Activated CD8-positive, alpha-beta memory T cell treated with anti-CD3 and anti-CD28 coated beads, Interleukin-2, amount 10 ng/mL, durations not matched to agents 7 days and 5 days (primary cell): ENCODE measurements at places on chromosomes 1 and 21.

DNA sequence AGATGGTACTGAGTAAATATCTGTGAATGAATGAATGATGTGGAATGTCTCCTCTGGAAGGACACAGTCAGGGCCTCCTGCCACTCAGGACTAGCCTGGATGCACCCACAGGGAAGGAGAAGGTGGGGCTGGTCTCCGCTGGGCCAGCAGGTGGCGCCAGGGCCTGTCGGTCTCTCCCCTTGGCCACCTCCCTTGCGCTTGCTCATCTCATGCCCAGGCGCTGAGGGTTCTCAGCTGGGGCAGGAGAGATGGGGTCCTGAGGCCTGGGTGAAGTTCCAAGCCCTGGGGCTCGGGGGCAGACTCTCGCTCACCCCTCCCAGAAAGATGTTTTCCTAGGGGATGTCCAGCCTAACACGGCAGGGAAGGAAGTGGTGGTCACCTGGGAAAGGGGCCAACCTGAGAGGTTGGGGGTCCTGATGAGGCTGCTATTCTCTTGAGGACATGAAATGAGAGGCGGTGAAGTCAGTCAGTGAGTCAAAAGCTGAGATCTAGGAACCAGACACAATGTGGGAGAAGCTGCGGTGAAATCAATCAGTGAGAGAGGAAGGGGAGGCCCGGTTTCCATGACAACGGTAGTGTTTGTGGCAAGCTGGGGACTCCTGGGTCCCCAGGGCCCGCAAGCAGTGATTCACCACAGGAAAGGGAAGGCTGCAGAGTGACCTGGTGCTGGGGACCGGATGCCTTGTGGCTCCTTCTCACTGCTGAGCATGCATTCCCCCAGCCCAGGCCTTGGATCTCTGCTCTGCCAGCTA, 14.6 kb upstream of the MEX3A start:
- DNase-seq, result peak; percentile 92

- no peak for DNase-seq
Observed at GRCh38 chr1:174296309-174296708, 137.0 kb downstream of the RABGAP1L start.

DNA sequence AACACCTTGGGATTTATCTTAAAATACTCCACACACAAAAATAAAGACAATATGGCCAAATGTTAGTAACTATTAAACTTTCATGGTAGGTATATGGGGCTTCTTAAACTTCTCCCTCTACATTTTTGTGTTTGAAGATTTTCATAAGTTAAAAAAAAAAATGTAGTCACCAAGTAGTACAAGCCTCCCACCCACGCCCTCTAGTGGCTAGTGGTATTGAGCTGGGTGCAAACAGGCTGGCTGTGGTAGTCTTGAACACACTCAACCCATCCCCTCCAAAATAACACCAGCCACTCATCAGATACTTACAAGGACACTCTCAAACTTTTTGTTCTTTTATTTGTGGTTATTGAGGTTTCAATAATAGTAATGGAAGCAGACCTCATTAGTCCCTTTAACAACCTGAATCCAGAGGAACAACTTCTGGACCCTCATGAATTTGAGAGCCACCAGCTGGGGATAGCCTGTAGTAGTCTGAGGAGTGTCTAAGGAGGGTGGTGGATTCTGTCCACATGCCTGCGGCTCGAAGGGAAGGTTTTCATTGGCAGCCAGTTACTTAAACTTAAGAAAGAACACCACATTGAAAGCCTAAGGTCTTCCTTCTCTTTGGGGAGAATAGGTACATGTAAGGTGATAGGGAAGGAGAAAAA, 15.6 kb downstream of the RD3 start:
- peak; percentile 89 for DNase-seq

DNA sequence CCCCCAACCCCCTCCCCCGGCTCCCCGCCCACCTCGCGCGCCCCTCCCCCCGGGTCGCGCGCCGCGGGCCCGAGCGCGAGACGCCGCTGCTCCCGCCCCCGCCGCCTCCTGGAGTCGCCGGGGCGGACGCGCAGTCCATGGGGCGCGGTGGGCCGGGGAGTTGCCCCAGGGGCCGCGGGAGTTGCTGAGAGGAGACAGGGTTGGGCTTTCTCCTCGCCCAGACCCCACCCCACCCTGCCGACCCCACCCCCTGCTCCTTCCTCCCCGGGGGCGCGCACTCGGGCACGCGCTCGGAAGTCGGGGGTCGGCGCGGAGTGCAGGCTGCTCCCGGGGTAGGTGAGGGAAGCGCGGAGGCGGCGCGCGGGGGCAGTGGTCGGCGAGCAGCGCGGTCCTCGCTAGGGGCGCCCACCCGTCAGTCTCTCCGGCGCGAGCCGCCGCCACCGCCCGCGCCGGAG, at the start of gene LAMC1:
TSS of gene LAMC1 (plus strand) at position 275 of the 455 bp plus-strand sequence. CDS start 297 bp downstream, outside the sequence.
- DNase-seq, result no peak

- DNase-seq, result no peak
Observed at GRCh38 chr1:59379371-59379728, 82.5 kb downstream of the FGGY start.

- peak; percentile 84 for DNase-seq
Observed at GRCh38 chr1:234599617-234600417, 10.2 kb downstream of the IRF2BP2 start.

- no peak for DNase-seq
Observed at GRCh38 chr1:240495601-240496000, 116.4 kb downstream of the GREM2 start.

DNA sequence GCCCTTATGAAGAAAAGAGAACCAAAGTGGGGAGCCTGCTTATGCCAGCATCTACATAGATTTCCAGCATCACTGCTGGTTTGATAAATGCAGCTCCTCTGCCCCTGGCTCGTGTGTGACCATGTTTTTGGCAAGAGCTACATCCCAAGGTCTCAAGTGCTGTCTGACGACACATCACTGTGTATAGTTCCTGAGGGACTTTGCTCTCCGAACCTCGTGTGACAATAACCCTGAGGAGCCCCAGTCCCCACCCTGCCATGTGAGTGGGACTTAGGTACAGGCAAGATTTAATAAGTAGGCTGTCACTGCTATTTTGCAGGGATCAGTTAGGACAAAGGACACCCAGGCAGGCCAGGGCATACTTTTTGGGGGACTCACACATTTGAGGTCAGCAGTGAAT, 28.8 kb upstream of the RERE start:
- no peak for DNase-seq

- DNase-seq, result peak; percentile 45
Observed at GRCh38 chr1:17161137-17161740, 42.0 kb upstream of the PADI2 start.

DNA sequence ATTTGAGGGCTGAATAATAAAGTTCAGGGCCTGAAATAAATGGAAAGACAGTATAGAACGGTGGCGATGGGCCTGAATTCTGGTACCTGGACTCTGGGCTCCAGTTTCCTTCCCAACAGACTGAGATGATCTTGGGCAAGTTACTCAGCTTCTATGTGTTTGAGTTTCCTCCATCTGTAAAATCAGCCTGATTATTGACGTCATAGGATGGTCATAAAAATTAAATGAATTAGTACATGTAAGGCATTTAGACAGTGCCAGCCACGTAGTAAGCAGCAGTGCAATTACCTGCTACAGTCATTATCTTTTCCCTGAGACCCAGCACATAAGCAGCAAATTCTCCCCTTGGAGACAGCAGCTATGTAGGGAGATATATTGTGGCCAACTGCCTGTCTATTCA, 260.9 kb downstream of the NTNG1 start:
- DNase-seq, result no peak

GRCh38 chr1:8671306-8671917, 146.0 kb downstream of the RERE start:
- DNase-seq, result no peak

DNA sequence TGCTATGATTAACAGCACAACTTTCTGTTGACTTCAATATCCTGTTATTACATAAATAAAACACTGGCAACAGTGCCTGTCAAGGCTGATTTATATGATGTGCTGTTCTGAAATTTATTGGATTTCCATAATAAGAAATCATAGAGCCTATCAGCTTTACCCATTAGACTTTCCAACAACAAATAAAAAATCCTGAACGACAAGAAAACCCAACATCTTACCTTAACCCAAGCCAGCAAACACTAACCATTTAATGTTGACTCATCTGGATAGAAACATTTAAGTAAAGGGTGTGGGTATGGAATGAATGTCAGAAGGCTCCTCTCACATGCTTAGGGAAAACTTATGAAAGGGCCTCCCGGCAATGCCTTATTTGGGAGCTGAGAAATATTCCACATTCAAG, 165.1 kb downstream of the SLC45A1 start:
- DNase-seq, result no peak

- DNase-seq, result no peak
Observed at GRCh38 chr1:118155106-118155505, 29.9 kb downstream of the SPAG17 start.

- no peak for DNase-seq
Observed at GRCh38 chr1:85465786-85466134, 801 bp upstream of the DDAH1 start.

- no peak for DNase-seq
Observed at GRCh38 chr1:162587347-162587746, 25.8 kb downstream of the UAP1 start.

DNA sequence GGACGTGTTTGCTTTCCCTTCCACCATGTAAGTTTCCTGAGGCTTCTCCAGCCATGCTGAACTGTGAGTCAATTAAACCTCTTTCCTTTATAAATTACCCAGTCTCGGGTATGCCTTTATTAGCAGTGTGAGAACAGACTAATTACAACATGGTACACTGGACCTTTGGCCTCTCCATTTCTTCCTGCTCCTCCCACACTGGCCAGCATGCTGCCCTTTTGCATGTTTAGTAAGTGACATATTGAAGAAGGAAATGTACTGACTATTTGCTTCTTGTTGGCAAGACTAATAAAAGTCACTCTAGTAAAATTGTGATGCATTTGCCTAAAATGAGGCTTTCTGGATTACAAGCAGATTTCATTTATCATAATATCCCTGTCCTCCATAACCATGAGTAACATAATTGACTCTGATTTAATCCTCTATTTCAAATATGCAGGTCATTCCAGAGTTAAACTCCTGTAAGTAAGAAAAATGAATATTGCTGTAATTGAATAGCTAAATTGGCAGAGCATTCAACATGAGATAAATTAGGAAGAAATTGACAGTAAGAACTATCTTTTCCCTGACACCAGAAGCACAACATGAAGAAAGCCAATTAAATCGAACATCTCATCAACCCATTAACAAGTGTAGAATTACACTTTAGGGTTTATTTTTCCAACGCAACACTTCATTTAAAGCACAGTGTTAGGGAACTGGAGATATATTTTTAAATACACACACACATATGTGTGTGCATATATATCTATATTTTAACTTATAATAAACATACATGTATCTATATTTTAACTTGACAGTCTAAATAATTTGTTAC, 427.8 kb upstream of the ZP4 start:
- DNase-seq, result no peak

- peak; percentile 91 for DNase-seq
Observed at GRCh38 chr1:146036965-146037646, 15.6 kb upstream of the HJV start.

DNA sequence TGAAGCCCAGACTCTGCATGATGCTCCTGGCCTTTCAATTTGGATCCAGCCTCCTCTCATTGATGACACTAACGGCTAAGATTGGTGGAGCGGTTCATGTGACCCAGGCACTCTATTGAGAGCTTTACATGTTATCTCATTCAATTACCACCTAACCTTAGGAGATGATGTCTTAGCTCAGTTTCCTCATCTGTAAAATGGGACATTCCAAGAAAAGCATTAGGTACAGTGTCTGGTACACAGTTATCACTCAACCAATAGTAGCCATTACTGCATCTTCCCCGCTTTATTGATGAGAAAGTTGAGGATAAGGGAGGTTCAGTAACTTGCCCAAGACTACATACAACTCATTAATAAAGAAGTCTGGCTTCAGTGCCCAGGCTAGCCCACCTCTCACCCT, 17.0 kb downstream of the HEYL start:
- DNase-seq, result no peak

GRCh38 chr1:154714638-154715037, 106.7 kb upstream of the ADAR start:
- DNase-seq, result no peak

GRCh38 chr1:46277658-46278373, 25.6 kb downstream of the LRRC41 start:
- DNase-seq, result no peak

DNA sequence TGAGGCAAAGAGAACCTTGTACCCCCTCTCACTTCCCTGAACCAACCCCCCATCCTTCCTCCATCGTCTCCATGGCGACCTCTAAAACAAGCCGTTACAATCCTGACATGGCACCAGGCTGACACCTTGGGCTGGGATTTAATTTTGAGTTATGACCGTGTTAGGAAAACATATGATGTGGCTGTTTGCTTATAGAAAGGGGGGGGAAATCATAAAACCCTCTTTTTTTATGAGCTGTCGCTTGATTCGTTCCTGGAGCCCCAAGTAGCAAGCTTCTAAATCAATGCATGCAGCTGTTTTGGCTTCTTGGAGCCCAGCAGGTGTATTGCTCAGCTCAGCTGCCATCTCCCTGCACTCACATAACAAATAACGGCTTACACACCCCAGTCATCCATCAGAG, 301.2 kb upstream of the SPAG17 start:
- no peak for DNase-seq

DNA sequence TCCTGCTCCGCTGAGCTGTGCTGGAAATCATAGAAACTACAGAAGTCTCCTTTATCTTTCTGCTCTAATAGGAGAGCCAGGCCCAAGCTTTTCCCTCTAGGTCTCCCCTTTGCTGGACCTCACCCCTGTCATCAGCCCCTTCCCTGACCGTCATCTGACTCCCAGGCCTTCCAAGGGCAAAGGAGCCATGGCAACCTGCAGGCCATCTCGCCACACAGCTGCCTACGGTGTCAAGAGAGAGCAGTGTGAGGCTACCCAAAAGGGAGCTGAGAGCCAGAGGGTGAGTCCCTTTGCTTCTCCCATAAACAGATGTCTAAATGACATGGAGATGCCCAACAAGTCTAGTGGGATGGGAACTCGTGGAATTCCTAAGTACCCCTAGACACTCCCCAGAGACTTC, 37.6 kb upstream of the DIPK1A start:
- no peak for DNase-seq

DNA sequence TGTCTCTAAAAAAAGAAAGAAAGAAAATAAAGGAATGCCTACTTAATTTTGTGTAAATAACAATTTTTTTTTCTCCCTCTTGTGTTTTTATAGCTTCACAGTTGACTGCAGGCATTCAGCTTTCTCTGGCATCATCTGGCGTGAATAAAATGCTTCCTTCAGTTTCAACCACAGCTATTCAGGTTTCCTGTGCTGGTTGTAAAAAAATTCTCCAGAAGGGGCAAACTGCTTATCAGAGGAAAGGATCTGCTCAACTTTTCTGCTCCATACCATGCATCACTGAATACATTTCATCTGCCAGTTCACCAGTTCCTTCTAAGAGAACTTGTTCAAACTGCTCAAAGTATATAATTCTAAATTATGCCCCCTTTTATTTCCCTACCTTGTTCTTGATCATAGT, 18.0 kb downstream of the ZMYM1 start:
- DNase-seq, result no peak

GRCh38 chr1:92495392-92496063, 8.8 kb upstream of the GFI1 start:
- no peak for DNase-seq

- DNase-seq, result no peak
Observed at GRCh38 chr1:198281911-198282310, 125.1 kb downstream of the NEK7 start.

GRCh38 chr1:74367175-74367813, 132.1 kb downstream of the TNNI3K start:
- no peak for DNase-seq
